ENCODE measurements at places on chromosomes 3 and 15. TPM values are rescaled to one million over a fixed set of nuclear protein-coding genes. Genes with fewer than 3 reads are reported as not detected.

The SLC24A5 gene
- not detected for polyA plus RNA-seq

The PLAAT1 gene
- polyA plus RNA-seq = not detected

DNA sequence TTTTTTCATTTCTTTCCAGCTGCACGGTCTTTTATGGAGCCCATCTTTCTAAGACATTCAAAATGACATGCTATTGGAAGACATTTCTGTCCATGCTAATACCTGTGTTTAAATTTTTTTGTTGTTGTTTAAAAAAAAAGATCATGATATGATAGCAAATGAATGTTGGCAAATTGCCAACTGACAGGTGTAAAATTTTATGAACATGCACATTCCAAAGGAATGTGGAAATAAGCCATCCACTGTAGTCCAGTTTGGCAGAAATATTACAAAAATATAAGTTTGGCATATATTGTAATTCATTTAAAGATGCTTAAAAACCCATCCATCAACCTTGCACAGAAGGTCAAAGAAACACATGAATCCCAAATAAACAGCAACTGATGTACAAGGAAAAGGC is 75.6 kb upstream of the WNT5A start:
- no peak for DNase-seq

GRCh38 chr3:117843356-117843755 is 1133.8 kb downstream of the TUSC7 start:
- no peak for DNase-seq

DNA sequence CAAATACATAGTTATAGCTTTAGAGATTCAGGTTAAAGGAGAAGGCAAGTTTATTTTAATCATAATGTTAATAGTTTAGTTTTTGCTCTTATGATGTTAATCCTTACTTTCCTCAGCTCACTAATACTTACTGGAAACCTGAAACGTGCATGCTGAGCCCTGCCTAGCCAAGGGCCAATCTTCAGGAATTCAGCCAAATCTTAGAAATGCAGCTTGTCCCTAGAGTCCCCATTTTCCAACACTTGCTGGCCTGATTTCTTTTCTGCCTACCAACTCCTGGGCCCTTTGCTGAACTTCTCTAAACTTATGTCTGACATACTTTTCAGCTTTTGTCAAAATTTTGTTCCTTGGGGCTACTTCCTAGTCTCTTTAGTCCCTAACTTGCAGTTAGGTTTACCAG is 22.8 kb downstream of the BCHE start:
- DNase-seq = no peak

- no peak for DNase-seq
These were observed 157.6 kb downstream of the OR4M2 start for GRCh38 chr15:22237891-22238275.

GRCh38 chr15:63133786-63134185 is 12.1 kb downstream of the LACTB start:
- DNase-seq = no peak

- no peak for DNase-seq
These were observed 42.8 kb upstream of the ARHGEF3 start for GRCh38 chr3:56844536-56844935.

Data from aorta (tissue), 5 donors.